ENCODE measurements at places on chromosomes 2 and 18. TPM values are rescaled to one million over a fixed set of nuclear protein-coding genes. Genes with fewer than 3 reads are reported as not detected.

The MEP1B gene
- 0.18 TPM for total RNA-seq

The CDH7 gene
- 0.94 TPM for total RNA-seq

The NTSR2 gene
- not detected for total RNA-seq

The ATOH8 gene
- 12.7 TPM for total RNA-seq

The KANSL3 gene
- 70.2 TPM for total RNA-seq

The PROKR1 gene
- total RNA-seq = 0.11 TPM

The SNED1 gene
- 7.1 TPM for total RNA-seq

The CCDC150 gene
- 18.0 TPM for total RNA-seq

The GPR35 gene
- 6.0 TPM for total RNA-seq

The PHOSPHO2 gene
- total RNA-seq = 9.4 TPM

The AQP12B gene
- total RNA-seq = not detected

The RAD51AP2 gene
- 0.18 TPM for total RNA-seq

The UGT1A3 gene
- total RNA-seq = not detected

The CD226 gene
- 0.84 TPM for total RNA-seq

The SALL3 gene
- 0.36 TPM for total RNA-seq

The PDCD1 gene
- total RNA-seq = not detected

The ACMSD gene
- not detected for total RNA-seq

The LPIN1 gene
- total RNA-seq = 34.9 TPM

The ZAP70 gene
- total RNA-seq = 3.1 TPM

The IL36G gene
- not detected for total RNA-seq

The DAW1 gene
- total RNA-seq = not detected

The NBEAL1 gene
- 33.0 TPM for total RNA-seq

The STARD6 gene
- not detected for total RNA-seq

The PLA2R1 gene
- 14.8 TPM for total RNA-seq

The ITPRIPL1 gene
- 8.9 TPM for total RNA-seq

The KCNJ13 gene
- total RNA-seq = 0.35 TPM

The CDKL4 gene
- 0.60 TPM for total RNA-seq

The STRN gene
- 25.7 TPM for total RNA-seq

The ARHGEF33 gene
- 0.83 TPM for total RNA-seq

The RESP18 gene
- total RNA-seq = not detected

The LAPTM4A gene
- 216 TPM for total RNA-seq

The DSG4 gene
- 0.09 TPM for total RNA-seq

The ACSL3 gene
- 84.3 TPM for total RNA-seq

The GMCL1 gene
- total RNA-seq = 18.6 TPM

The PID1 gene
- 2.1 TPM for total RNA-seq
